ENCODE measurements at places on chromosomes 3 and 15. TPM values are rescaled to one million over a fixed set of nuclear protein-coding genes. Genes with fewer than 3 reads are reported as not detected.

GRCh38 chr3:185330644-185331043 is 32.3 kb upstream of the MAP3K13 start:
- DNase-seq: no peak

- DNase-seq: no peak
Measured at GRCh38 chr15:40739047-40739446, 16.0 kb downstream of the RMDN3 start.

DNA sequence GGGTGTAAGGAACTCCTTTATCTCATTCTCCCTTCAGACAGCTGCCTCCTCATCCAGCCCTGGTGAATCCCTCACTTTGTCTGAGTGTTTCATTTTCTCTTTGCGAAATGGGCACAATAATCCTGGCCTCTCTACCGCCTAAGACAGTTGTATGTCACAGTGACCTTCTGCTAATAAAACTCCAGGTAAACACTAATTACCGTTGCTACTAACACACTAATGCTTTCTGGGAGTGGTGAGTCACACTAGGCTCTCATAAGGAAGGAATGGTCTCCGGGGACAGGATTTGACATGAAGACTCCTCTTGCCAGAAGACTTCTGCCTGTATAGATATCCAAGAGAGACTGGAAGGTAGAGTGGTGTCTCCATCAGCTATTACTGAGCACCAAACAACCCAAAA is 71.7 kb upstream of the SNRK start:
- DNase-seq: no peak

DNA sequence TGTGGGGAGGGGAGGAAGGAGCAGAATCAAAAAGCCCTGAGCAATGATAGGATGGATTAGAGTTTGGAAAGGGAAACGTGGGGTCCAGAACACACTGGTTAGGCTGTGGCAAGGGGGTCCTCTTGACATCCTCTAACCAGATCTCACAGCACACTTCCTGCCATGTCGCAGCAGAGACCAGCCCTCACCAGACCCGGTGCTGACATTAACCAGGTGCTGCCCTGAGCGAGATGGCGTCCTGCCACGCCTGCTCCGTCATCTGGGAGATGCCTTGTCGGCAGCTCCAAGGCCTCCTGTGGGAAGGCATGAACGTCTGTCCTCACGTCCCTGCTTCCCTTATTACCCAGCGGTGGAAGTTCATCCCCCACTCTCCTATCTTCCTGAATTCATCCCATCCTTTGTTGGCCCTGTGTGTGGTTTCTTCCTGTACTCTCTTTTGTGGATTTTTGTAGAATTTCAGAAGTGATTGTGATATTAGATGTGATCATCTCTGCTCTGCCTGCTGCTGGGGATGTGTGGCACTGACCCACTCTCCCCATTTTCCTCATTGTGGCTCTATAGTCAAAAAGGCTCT is 29.4 kb upstream of the MYZAP start:
- peak; percentile 92 for DNase-seq

- DNase-seq: no peak
Measured at GRCh38 chr3:177050501-177051237, 146.6 kb downstream of the TBL1XR1 start.

- DNase-seq: no peak
Measured at GRCh38 chr3:69360690-69361089, 25.2 kb downstream of the FRMD4B start.

GRCh38 chr3:134409041-134409440 is 34.8 kb upstream of the AMOTL2 start:
- DNase-seq: no peak

- DNase-seq: no peak
Measured at GRCh38 chr15:56943403-56943802, 25.0 kb downstream of the TCF12 start.

GRCh38 chr3:147049821-147050220 is 356.5 kb downstream of the ZIC4 start:
- DNase-seq: no peak

DNA sequence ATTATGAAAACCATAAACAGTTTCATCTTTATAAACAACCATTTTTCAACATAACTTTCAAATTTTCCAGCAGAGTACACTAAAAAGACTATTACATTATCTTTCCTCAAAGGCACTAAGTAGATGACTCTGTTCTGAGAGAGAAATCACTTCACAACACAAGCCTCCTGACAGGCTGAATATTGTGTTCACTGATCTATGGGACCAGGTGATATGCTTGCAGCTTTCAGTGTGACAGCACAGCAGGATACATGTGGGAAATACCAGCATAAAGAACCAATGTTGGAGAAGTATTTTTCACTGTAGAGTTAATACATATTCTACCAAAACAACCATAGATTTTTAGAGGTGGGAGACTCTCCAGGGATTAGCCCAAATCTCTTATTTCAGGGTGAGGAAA is 350.6 kb downstream of the PLCL2 start:
- DNase-seq: no peak

Gene ANKRD34C
- total RNA-seq: 0.21 TPM

Gene DAZL
- not detected for total RNA-seq

Gene VGLL3
- 17.6 TPM for total RNA-seq

Gene CCR3
- 0.20 TPM for total RNA-seq

Gene GOLGA6A
- not detected for total RNA-seq

Gene CCR8
- total RNA-seq: not detected

Gene PRR20G
- not detected for total RNA-seq

Measured in heart left ventricle (tissue), 16 donors.